IPS DF 6.9 (cell line): ENCODE measurements at places on chromosomes 16 and 17.

- H3K27me3 ChIP-seq: no peaks in the 10 kb centered on the region
- DNase-seq: no peak
- H3K27ac ChIP-seq: no peak overlapping the region
- no peaks in the 10 kb centered on the region; the same call in 1 of the 2 replicates for H3K36me3 ChIP-seq
- H3K4me1 ChIP-seq: peaks cover 12% of the 10 kb centered on the region
These were observed 209.3 kb downstream of the MSI2 start for GRCh38 chr17:57465610-57466009.

- no peak overlapping the region for H3K27ac ChIP-seq
- no peak for DNase-seq
- no peak overlapping the region for H3K4me3 ChIP-seq
- H3K36me3 ChIP-seq: no peaks in the 10 kb centered on the region
- no peaks in the 10 kb centered on the region for H3K4me1 ChIP-seq
These were observed 5.9 kb downstream of the RAB11FIP4 start for GRCh38 chr17:31397256-31397939.

DNA sequence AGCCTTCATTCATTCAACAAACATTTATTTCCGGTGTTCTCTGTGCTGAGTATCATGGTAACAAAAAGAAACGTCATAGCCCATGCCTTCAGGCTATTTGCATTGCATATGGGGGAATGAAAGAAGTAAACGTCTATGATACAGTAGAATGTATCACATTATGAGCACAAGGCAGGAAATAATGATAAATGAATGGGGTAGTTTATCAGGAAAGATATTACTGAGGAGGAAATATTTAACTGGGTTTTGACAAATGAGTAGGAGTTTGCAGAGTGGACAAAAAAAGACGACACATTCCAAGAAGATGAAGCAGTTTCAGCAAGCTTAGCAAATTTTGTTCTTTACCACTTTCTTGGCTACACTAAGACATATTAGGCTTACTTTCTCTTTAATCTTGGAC, 1.3 kb upstream of the KRTAP4-7 start:
- no peaks in the 10 kb centered on the region for H3K27me3 ChIP-seq
- no peaks in the 10 kb centered on the region; the same call in 1 of the 2 replicates for H3K4me1 ChIP-seq
- H3K27ac ChIP-seq: no peak overlapping the region
- H3K4me3 ChIP-seq: no peak overlapping the region
- H3K36me3 ChIP-seq: no peaks in the 10 kb centered on the region

DNA sequence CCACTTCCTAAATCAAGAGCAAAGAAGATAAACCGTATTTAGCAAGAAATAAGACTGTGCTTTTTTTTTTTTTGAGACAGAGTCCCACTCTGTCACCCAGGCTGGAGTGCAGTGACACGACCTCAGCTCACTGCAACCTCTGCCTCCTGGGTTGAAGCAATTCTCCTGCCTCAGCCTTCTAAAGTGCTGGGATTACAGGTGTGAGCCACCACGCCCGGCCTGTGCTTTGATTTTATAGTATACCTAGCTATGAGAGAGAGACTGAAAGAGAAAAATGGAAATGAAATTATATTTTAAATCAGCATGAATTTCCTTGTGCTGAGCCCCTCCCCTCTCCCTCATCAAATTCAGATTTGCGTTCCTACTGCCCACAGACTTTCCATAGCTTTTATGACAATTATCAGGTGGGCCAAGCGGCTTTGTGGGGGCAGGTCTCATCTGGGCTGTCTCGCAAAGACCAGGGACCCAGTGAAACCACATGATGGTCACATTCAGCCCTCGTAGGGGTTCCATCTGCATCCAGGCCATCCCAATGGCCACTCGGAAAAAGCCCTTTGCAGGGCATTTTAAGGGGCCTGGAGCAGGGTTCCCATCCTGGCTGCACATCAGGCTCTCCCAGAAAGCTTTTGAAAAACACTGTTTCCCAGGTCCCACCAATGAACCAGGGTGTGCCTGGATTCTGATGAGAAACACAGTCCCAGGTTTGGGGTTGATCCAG, 8.5 kb downstream of the CACNG1 start:
- H3K4me3 ChIP-seq: no peak overlapping the region
- H3K27me3 ChIP-seq: no peaks in the 10 kb centered on the region
- no peaks in the 10 kb centered on the region for H3K4me1 ChIP-seq

DNA sequence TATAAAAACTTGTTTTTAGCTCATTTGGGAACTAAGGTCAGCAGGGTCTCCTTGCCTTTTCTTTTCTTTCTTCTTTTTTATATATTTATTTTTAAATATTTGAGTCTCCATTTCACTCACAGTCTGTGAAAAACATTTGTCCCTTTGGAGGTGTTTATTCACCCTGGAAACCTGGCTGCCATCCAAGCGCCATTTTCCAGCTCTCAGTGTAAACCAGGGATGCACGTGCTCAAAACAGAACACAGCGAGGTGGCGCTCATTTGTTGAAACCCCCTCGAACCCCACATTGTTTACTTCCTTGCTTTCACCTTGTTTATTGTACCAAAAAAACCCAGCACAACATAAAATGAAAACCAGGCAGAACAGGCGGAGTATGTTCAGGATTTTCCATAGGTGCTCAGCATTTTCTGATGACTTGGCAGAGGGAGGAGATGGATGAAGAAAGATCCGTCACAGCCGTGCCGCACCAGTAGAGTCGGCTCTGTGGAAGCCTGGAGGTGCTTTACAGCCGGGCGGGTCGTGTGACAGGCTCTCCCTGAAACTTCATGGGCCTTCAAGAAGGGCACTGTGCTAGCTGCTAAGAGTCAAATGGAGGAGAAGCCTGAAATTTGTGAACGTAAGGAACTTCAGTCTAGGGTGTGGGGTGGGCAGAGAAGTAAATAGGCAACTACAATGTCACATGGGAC, 284.4 kb downstream of the FOXL1 start:
- no peaks in the 10 kb centered on the region for H3K27me3 ChIP-seq
- no peak overlapping the region for H3K4me3 ChIP-seq
- no peaks in the 10 kb centered on the region for H3K36me3 ChIP-seq
- no peak for DNase-seq
- H3K27ac ChIP-seq: no peak overlapping the region

DNA sequence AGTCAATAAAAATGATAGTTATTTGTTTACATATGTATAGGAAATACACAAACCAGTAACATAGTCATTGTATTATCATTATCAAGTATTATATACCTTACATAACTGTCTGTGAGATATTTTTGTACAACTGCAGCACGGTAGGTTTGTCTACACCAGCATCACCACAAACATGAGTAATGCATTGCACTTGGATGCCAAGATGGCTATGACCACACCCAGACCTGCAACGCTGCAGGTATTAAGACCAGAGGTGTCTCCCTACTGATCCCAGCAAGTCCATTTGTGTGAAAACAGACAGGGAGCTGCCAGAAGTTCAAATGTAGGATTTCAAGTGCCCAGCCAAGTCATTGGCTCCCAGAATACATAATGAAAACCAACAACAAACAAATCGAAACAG, 34.2 kb upstream of the NOS2 start:
- no peaks in the 10 kb centered on the region for H3K27me3 ChIP-seq
- no peak overlapping the region for H3K4me3 ChIP-seq
- H3K27ac ChIP-seq: no peak overlapping the region
- no peak for DNase-seq
- no peaks in the 10 kb centered on the region for H3K36me3 ChIP-seq

DNA sequence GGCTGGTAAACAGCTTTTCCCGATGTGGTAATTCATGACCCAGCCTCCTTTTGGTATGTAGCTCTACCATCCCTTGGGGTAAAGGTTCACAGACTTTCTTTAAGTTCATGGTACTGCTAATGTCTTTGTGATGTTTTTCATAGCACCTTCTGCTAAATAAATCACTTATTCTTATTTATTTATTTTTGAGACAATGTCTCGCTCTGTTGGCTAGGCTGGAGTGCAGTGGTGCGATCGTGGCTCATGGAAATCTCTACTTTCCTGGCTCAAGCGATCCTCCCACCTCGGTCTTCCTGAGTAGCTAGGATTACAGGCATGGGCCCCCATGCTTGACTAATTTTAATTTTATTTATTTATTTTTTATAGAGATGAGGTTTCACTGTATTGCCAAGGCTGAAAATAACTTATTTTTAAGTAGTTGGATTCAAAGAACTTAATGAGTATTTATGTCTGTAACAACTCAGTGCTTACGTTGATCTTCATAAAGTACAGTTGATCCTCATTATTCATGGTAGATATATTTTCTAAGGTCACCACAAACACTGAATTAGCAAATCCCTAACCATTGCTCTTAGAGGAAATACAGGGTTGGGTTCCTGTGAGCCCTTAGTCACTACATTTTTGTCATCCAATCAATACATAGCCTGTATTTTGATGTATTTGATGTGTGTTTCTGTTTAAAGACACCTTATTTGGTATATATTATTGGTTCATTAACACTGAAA, 97.1 kb downstream of the SHISA9 start:
- H3K4me3 ChIP-seq: no peak overlapping the region
- peaks cover 3% of the 10 kb centered on the region; the same call in 1 of the 2 replicates for H3K36me3 ChIP-seq
- no peaks in the 10 kb centered on the region; the same call in 1 of the 2 replicates for H3K27me3 ChIP-seq

- no peak for DNase-seq
- H3K27ac ChIP-seq: no peak overlapping the region
- H3K36me3 ChIP-seq: no peaks in the 10 kb centered on the region
- H3K4me1 ChIP-seq: 0 out of 2 replicates have a peak, but pooled peaks cover 6% of the 10 kb centered on the region
- no peaks in the 10 kb centered on the region for H3K27me3 ChIP-seq
These were observed 4.9 kb downstream of the STARD3 start for GRCh38 chr17:39641883-39642282.

DNA sequence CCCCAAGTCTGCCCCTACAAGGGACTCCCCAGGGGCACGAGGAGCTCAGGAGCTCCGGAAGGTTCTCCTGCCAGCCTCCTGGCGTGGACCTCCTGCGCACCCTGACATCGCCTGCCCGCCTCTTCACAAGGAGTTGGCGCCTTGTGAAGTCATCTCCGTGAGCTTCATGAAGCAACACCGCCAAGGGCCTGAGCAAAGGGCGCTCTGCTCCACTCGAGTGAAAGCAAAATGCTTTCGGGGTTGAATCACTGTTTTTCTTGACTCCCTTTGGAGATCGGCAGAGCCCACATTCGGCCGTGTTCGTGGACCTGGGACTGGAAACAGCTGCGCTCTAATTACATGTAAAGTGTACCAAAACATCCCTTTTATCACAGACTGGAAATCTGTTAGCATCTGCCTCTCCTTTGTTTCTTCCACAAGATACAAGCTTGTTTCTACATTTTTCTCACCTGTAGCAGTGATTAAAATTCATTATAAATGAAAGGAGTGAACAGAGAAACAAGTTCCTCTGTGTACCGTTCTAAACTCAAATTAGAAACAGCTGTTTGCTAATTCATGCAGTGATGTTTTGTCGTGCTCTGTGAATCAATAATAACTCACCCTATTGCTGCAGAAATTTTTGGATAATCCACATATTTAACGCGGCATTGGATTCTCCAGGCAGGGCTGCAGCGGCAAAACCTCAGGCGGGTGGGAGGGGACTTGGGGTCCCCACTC, 203.3 kb downstream of the ZNF423 start:
- H3K4me3 ChIP-seq: no peak overlapping the region
- no peaks in the 10 kb centered on the region for H3K36me3 ChIP-seq
- no peaks in the 10 kb centered on the region for H3K27me3 ChIP-seq
- no peaks in the 10 kb centered on the region; the same call in 1 of the 2 replicates for H3K4me1 ChIP-seq

GRCh38 chr17:49162866-49163265, 30.3 kb downstream of the B4GALNT2 start:
- no peaks in the 10 kb centered on the region for H3K36me3 ChIP-seq
- no peak for DNase-seq

- H3K27ac ChIP-seq: no peak overlapping the region
- no peaks in the 10 kb centered on the region for H3K4me1 ChIP-seq
- H3K27me3 ChIP-seq: no peaks in the 10 kb centered on the region
- H3K4me3 ChIP-seq: no peak overlapping the region
- DNase-seq: no peak
These were observed 17.9 kb downstream of the KPNA2 start for GRCh38 chr17:68053231-68054013.

GRCh38 chr17:82235056-82235774, 6.4 kb downstream of the SLC16A3 start:
- peaks cover 7% of the 10 kb centered on the region; the same call in 1 of the 2 replicates for H3K4me1 ChIP-seq
- H3K4me3 ChIP-seq: no peak overlapping the region
- peaks cover under 1% of the 10 kb centered on the region; the same call in 1 of the 2 replicates for H3K27me3 ChIP-seq

DNA sequence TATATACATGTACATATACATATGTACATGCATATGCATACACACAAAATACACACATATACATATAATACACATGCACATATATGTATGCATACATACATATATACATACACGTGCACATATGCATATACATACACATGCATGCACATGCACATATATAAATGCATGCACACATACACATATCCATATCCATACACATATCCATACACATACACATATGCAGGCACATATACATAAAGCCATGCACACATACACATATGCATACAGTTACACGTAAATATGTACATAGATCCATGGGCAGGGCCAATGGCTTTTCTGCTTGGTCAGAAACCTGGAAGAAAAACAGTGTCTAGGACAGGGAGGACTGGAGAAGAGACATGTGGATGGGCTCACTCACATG, 23.9 kb upstream of the USP10 start:
- no peaks in the 10 kb centered on the region for H3K36me3 ChIP-seq
- H3K4me3 ChIP-seq: no peak overlapping the region
- no peak overlapping the region for H3K27ac ChIP-seq
- H3K27me3 ChIP-seq: no peaks in the 10 kb centered on the region
- DNase-seq: no peak

DNA sequence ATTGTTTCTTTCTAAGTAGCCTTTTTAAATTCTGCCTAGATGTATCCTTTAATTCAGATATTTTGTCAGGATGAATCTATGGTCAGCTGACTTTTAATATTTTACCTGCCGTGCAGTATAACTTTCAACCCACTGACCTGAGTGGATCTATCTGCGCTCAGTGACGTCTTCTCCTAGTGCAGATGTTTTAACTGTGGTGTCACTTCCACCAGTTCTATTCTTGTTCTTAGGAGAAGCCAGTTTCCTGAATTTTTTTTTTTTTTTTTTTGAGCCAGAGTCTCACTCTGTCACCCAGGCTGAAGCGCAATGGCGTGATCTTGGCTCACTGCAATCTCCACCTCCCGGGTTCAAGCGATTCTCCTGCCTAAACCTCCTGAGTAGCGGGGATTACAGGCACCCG, 5.0 kb upstream of the TM4SF5 start:
- no peaks in the 10 kb centered on the region for H3K36me3 ChIP-seq
- H3K27ac ChIP-seq: no peak overlapping the region
- no peaks in the 10 kb centered on the region for H3K27me3 ChIP-seq
- DNase-seq: no peak
- no peaks in the 10 kb centered on the region for H3K4me1 ChIP-seq

- H3K4me1 ChIP-seq: peaks cover 12% of the 10 kb centered on the region; the same call in 1 of the 2 replicates
- DNase-seq: no peak
- no peak overlapping the region for H3K27ac ChIP-seq
- no peak overlapping the region for H3K4me3 ChIP-seq
- H3K36me3 ChIP-seq: no peaks in the 10 kb centered on the region
These were observed 83.4 kb downstream of the GAS7 start for GRCh38 chr17:10114931-10115535.

GRCh38 chr16:28011971-28012445, 51.5 kb downstream of the GSG1L start:
- no peak overlapping the region for H3K27ac ChIP-seq
- H3K4me3 ChIP-seq: no peak overlapping the region
- no peaks in the 10 kb centered on the region for H3K4me1 ChIP-seq
- no peaks in the 10 kb centered on the region for H3K36me3 ChIP-seq
- no peaks in the 10 kb centered on the region for H3K27me3 ChIP-seq
